ENCODE measurements at places on chromosomes 2 and 18. TPM values are rescaled to one million over a fixed set of nuclear protein-coding genes. Genes with fewer than 3 reads are reported as not detected.

Gene OR6B2
- total RNA-seq: not detected

Gene MC2R
- total RNA-seq: not detected

Gene CRYGC
- total RNA-seq: not detected

- no peak overlapping the region for H3K4me3 ChIP-seq
- no peak for DNase-seq
- H3K36me3 ChIP-seq: peaks cover 90% of the 10 kb centered on the region
- H3K27me3 ChIP-seq: no peaks in the 10 kb centered on the region
- H3K4me1 ChIP-seq: no peaks in the 10 kb centered on the region
These were observed 53.6 kb downstream of the HK2 start for GRCh38 chr2:74887445-74887951.

GRCh38 chr2:96771796-96772618, 11.3 kb downstream of the CNNM4 start:
- H3K4me3 ChIP-seq: no peak overlapping the region
- no peak overlapping the region for H3K27ac ChIP-seq
- DNase-seq: peak; percentile 83

- H3K4me3 ChIP-seq: no peak overlapping the region
- no peaks in the 10 kb centered on the region for H3K36me3 ChIP-seq
- no peaks in the 10 kb centered on the region for H3K27me3 ChIP-seq
These were observed 244.7 kb downstream of the NDUFA10 start for GRCh38 chr2:239780236-239780994.

Gene APOB
- 0.49 TPM for total RNA-seq

GRCh38 chr18:42563995-42564394, 551.5 kb downstream of the RIT2 start:
- H3K4me3 ChIP-seq: no peak overlapping the region
- DNase-seq: no peak
- no peaks in the 10 kb centered on the region for H3K4me1 ChIP-seq
- no peak overlapping the region for H3K27ac ChIP-seq
- no peaks in the 10 kb centered on the region for H3K36me3 ChIP-seq
- H3K27me3 ChIP-seq: no peaks in the 10 kb centered on the region

DNA sequence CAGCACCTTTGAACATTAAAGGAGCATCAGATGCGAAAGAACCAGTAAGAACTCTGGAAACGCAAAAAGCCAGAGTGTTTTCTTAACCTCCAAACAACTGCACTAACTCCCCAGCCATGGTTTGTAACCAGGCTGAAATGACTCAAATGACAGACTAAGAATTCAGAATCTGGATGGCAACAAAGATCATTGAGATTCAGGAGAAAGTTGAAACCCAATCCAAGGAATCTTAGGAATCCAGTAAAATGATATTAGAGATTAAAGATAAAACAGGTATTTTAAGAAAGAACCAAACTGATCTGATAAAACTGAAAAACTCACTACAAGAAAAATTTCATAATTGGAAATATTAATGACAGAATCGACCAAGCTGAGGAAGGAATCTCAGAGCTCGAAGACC, 116.7 kb downstream of the PTRHD1 start:
- no peaks in the 10 kb centered on the region for H3K27me3 ChIP-seq
- no peak for DNase-seq
- no peak overlapping the region for H3K27ac ChIP-seq
- H3K36me3 ChIP-seq: peaks cover 13% of the 10 kb centered on the region
